ENCODE measurements at places on chromosomes 12 and 14.

DNA sequence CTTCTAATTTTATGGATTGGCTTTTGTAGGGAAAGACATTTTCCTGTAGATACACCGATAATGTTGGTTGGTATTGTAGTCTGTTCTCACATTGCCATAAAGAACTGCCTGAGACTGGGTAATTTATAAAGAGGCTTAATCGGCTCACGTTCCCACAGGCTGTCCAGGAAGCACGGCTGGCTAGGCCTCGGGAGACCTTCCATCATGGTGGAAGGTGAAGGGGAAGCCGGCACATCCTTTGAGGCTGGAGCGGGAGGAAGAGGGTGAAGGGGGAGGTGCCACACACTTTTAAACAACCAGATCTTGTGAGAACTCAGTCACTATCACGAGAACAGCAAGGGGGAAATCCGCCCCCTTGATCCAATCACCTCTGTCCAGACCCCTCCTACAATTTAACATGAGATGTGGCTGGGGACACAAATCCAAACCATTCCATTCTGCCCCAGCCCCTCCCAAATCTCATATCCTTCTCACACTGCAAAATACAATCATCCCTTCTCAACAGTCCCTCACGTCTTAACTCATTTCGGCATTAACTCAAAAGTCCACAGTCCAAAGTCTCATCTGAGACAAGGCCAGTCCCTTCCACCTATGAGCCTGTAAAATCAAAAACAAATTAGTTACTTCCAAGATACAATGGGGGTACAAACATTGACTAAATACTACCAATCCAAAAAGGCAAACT, 66.7 kb upstream of the EIF5 start:
- no peak for DNase-seq

DNA sequence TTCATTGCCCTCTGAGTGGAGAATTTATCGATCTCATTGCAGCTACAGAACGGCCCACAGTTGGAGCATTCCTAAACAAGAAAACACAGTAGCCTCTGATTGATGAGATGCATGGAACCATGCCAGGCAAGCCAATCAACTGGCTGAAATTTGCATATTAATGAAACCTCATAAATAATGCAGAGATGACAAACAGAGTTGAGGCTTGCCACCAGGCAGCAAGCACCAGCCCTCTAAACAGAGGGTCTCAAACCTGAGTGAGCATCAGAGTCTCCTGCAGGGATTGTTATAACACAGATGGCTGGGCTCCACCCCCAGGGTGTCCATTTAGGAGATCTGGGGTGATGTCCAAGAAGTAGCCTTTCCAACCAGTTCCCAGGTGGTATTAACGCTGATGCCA, 60.9 kb upstream of the CMKLR1 start:
- DNase-seq: no peak

- DNase-seq: no peak
These were observed 31.2 kb downstream of the FIGNL2 start for GRCh38 chr12:51817027-51817953.

DNA sequence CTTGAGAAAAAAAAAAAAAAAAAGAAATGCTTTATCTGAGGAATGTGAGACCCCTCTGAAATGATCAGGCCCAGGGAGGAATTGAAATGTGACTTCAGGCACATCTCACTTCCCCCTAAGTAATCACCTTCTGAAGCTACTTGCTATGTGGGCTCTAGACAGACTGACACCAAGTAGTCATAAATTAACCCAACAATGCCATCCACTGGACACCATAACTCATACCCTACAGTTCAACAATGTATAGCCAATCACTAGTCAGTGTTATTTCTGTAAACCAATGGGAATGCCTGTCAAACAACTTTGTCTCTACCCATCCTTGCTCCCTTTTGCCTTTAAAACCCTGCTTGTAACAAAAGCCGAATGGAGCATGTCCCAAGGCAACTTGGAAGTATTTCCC, 182.7 kb upstream of the TMPO start:
- DNase-seq: no peak

DNA sequence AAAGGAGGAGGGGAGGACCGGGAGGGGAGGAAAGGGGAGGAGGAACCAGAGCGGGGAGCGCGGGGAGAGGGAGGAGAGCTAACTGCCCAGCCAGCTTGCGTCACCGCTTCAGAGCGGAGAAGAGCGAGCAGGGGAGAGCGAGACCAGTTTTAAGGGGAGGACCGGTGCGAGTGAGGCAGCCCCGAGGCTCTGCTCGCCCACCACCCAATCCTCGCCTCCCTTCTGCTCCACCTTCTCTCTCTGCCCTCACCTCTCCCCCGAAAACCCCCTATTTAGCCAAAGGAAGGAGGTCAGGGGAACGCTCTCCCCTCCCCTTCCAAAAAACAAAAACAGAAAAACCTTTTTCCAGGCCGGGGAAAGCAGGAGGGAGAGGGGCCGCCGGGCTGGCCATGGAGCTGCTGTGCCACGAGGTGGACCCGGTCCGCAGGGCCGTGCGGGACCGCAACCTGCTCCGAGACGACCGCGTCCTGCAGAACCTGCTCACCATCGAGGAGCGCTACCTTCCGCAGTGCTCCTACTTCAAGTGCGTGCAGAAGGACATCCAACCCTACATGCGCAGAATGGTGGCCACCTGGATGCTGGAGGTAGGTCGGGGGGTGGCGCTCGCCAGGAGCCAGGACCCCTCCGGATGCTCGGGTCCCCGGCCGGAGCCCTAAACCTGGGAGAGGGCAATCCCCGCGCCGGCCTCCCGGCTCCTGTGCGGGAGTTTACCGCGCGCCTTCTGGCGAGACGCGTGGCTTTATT, at the start of gene CCND2:
Gene CCND2 (plus strand): TSS at position 111 of the 744 bp plus-strand sequence. CDS start 279 bp downstream, at position 390.
- peak; percentile 57 for DNase-seq

- DNase-seq: no peak
These were observed 24.3 kb downstream of the CALM1 start for GRCh38 chr14:90421001-90421631.
